Melanocyte of skin (primary cell): ENCODE measurements at places on chromosomes 6 and 20. TPM values are rescaled to one million over a fixed set of nuclear protein-coding genes. Genes with fewer than 3 reads are reported as not detected.

UNC5CL gene
- total RNA-seq: under 0.01 and 1.8 TPM in 2 replicates

TSPO2 gene
- total RNA-seq: not detected in 2 replicates

PFDN4 gene
- total RNA-seq: 42.7 and 93.0 TPM in 2 replicates

DZANK1 gene
- total RNA-seq: 1.1 and 1.4 TPM in 2 replicates

RIN2 gene
- total RNA-seq: 1.7 and 4.0 TPM in 2 replicates

AKIRIN2 gene
- 7.2 and 14.5 TPM in 2 replicates for total RNA-seq

TRERF1 gene
- total RNA-seq: 0.67 and 1.9 TPM in 2 replicates

DUSP15 gene
- total RNA-seq: 0.67 and 2.5 TPM in 2 replicates

FHL5 gene
- not detected in 2 replicates for total RNA-seq

BNIP5 gene
- under 0.01 TPM in 1 of 2 replicates, not detected in the other for total RNA-seq

PHF3 gene
- total RNA-seq: 31.6 and 54.8 TPM in 2 replicates

GABRR1 gene
- total RNA-seq: not detected in 2 replicates

MYH7B gene
- total RNA-seq: under 0.01 TPM in 1 of 2 replicates, not detected in the other

CCN6 gene
- total RNA-seq: not detected in 2 replicates

TP53TG5 gene
- not detected in 2 replicates for total RNA-seq

RIPPLY2 gene
- total RNA-seq: not detected in 2 replicates

TNF gene
- total RNA-seq: 0.34 TPM in 1 of 2 replicates, not detected in the other

GABRR2 gene
- 0.31 TPM in 1 of 2 replicates, not detected in the other for total RNA-seq
